ENCODE measurements at places on chromosomes 12 and 14. TPM values are rescaled to one million over a fixed set of nuclear protein-coding genes. Genes with fewer than 3 reads are reported as not detected.

Gene LIN7A
- 4.3 TPM for total RNA-seq

Gene TTC7B
- 86.4 TPM for total RNA-seq

Gene CLEC7A
- not detected for total RNA-seq

Gene NEMF
- total RNA-seq, result 71.4 TPM

Gene SIRT4
- 1.4 TPM for total RNA-seq

Gene PMEL
- total RNA-seq, result 0.42 TPM

Gene SOX5
- 2.9 TPM for total RNA-seq

Gene GPR135
- 3.7 TPM for total RNA-seq

Gene LMNTD1
- total RNA-seq, result not detected

Gene SLC7A7
- total RNA-seq, result 22.5 TPM

Gene SLC10A1
- not detected for total RNA-seq

Gene SLC4A8
- 9.7 TPM for total RNA-seq

Gene CD27
- not detected for total RNA-seq

Gene EXOC5
- total RNA-seq, result 104 TPM

Data from endothelial cell of umbilical vein (primary cell).